ENCODE measurements at places on chromosomes 2 and 18.

GRCh38 chr2:176124110-176124946 is 1.8 kb downstream of the HOXD9 start:
- DNase-seq, result no peak

- DNase-seq, result no peak
Measured at GRCh38 chr2:222492683-222493082, 68.3 kb downstream of the SGPP2 start.

- no peak for DNase-seq
Measured at GRCh38 chr2:86039178-86039962, 66.3 kb downstream of the POLR1A start.

DNA sequence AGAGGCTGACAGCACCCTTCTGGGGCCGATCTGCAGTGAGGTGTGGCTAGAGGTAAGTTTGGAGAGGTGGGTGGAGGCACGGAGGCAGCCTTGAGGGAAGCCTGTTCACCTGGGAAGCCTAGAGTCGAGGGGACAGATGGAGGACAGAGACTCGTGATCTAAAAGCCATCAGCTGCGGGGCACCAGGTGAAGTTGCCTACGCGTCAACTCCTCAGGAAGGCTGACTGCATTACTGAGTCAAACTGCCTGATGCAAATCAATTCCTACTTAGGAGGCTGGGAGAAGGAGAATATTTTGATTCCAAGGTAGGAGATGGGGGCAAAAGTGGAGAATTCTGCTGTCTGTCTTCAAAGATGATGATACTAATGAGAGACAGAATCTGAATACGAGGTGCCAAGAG is 104.4 kb upstream of the SMAD7 start:
- no peak for DNase-seq

GRCh38 chr2:150075831-150076230 is 411.6 kb downstream of the RND3 start:
- no peak for DNase-seq
